ENCODE measurements at places on chromosomes 2 and 18.
A peak's percentile ranks its signal among the peaks of the same experiment; 100 is the strongest.

DNA sequence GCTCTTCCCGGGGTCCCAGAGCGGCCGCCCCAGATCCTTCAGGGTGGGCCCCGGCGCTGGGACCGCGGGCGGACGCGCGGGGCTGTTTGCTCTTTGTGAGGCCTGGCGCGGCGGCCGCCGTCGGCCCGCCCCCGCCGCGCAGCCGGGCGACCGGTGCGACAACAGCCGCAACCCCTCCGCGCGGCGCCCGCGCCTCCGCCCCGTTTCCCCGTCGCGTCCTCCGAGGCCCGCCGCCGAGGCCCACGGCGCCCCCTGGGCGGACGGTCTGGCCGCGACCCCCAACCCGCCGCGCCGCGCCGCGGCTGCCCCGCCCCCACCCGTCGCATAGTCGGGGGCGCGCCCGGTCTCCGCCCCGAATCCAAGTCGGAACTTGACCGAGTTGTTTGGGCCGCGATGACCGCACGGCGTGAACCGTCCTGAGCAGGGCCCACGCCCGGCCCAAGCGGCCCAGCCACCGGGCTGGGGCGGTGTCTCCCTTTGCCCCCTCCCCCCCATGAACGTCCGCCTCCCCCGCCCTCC lies 448 bp downstream of the YPEL5 start:
- DNase-seq = no peak

- no peak for DNase-seq
Observed at GRCh38 chr18:31598021-31598805, 6.5 kb downstream of the TTR start.

DNA sequence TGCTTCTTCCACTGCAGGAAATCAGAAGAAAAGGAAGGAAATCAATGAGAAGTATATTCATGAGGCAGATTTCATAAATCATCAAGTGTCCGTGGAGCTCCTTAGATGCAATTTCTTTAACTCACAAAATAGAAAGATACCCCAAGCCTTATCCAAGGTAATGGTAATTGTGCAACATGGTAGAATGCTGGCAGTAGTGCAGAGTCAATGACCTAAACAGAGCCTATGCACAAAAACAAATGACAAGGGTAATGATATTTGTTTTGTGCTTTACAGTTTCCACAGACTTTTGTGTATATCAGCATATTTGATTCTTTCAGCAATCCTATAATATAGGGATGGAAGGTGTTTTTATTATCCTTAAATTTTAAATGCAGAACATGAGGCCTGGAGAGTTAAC lies 102.7 kb downstream of the SETBP1 start:
- DNase-seq = no peak

- DNase-seq = no peak
Observed at GRCh38 chr2:240791821-240792628, 28.0 kb downstream of the KIF1A start.

GRCh38 chr18:66328296-66328878 lies 275.5 kb downstream of the CDH19 start:
- no peak for DNase-seq

DNA sequence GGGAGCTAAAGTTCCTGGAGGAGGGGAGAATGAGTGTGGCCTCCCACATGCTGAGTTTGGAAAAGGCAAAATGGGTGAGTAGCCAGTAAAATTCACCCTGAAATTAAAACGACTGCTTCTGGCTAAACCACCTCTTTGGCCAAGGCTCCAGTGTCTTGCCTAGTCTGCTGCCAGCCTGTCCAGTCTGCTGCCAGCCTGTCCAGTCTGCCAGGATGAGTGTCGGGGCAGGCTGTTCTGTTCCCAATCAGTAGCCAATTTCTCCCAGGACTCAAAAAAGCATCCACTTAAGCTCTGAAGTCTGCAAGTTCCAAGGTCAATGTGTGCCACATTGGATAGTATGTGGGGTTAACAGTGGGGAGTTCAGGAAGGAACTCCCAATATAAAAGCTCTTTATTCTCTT lies 134.6 kb upstream of the KLHL29 start:
- DNase-seq = no peak

- DNase-seq = no peak
Observed at GRCh38 chr2:37615804-37616676, 55.4 kb downstream of the CDC42EP3 start.

GRCh38 chr2:130806370-130806769 lies 30.3 kb upstream of the ARHGEF4 start:
- no peak for DNase-seq

- no peak for DNase-seq
Observed at GRCh38 chr2:217125014-217125413, 265.1 kb upstream of the TNP1 start.

DNA sequence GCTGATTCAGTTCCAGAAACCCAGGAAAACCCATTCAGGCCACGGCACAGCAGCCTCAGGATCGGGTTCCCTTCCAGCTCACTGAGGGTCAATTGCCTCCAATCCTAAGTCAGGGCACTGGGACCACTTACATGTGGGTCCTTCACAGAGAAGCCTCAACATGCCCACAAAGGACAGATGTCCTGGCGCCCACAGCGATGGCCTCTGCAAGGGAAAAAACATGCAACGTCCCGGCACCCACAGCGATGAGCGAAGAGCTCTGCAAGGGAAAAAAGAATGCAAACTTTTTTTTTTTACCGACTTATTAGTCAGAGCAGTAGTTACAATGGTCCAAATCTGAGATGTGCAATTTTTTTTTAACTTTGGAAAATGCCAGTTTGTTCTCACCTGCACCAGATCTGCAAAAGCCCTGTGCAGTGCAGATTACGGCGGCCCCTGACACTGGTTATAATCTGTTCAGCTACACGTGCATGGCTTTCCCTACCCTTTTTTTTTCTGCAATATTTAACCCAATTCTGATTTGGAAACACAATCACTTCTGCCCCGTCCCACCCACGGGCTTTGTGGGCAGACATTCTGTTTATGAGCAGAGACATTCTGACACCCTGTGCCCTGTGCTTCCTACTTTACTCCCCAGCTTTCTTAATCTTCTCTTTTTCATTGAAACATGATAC lies 159.3 kb upstream of the SALL3 start:
- DNase-seq = no peak

- DNase-seq = peak; percentile 89
Observed at GRCh38 chr18:68427951-68428401, 286.9 kb downstream of the TMX3 start.

All from EL (cell line).